ENCODE measurements at places on chromosomes 12 and 14. TPM values are rescaled to one million over a fixed set of nuclear protein-coding genes. Genes with fewer than 3 reads are reported as not detected.

Gene KITLG
- 8.1 TPM for polyA plus RNA-seq

Gene SOX5
- polyA plus RNA-seq: 1.3 TPM

Gene PTPRR
- polyA plus RNA-seq: 5.2 TPM

DNA sequence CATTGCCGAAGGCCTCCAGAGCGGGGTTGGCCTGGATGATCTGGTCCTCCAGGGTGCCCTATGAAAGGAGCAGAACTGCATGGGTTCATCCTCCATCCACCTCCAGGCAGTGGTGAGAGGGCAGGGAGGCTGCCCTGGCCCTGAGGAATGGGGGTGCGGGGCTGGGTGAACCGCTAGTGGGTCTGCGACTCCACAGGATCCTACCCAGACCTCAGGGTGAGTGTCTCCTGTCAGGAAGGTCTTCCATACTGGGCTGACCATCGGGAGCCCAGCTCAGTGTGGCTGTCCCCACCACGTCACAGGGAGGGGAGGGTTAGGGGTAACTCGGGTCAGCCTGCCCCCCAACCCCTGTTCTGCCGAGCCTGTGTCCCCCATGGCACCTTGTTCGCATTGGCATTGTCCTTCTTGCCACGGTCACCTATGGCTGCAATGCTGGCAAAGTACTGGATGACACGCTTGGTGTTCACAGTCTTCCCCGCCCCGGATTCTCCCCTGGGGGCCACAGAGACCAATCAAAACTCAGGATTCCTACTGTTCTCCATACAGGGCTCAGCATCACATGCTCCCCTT lies 3.7 kb downstream of the MYH6 start:
- no peaks in the 10 kb centered on the region for H3K36me3 ChIP-seq
- no peak overlapping the region for H3K27ac ChIP-seq
- no peaks in the 10 kb centered on the region for H3K4me1 ChIP-seq
- no peak for DNase-seq
- H3K4me3 ChIP-seq: no peak overlapping the region
- H3K27me3 ChIP-seq: no peaks in the 10 kb centered on the region

DNA sequence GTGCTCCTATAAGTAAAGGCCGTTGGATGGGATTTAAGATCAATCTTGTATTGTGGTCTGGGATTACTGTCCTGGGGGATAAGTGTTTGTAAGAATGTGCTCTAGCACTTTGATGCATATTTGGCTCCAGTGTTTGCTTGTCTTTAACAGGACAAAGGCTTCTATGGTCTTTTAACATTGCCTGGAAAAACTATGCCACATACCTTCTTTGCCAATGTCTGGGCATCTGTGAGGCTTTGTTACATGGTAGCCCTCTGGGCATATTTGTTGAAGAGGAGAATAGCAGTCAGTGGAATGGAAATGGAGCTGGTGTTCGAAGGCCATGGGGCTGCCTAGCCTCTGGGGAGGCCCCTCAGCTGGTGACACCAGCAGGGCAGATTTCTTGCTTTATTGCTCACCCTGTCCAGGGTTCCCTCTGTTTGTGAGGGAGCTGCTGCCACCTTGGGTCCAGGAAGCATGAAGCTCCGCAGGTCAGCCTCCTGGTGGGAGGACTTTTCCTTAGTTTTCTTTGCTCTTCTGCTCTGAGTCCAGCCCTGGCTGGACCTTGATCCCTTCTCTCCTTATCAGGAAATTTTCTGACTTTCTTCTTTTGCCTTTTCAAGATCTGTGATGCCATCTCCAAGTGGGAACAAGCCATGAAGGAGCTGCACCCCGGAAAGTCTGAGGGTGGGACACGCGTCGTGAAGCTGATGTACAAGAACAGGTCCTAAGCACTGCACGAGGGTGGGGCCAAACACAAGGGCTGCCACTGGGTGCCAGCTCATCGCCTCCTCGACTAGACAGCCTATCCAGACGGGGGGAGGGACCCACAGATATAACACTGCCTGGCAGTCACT lies 19.5 kb downstream of the PIGH start:
- no peak overlapping the region for H3K4me3 ChIP-seq
- no peaks in the 10 kb centered on the region for H3K4me1 ChIP-seq
- DNase-seq: peak; percentile 88
- H3K36me3 ChIP-seq: no peaks in the 10 kb centered on the region
- H3K27me3 ChIP-seq: no peaks in the 10 kb centered on the region

Measured in small intestine (tissue), 16 donors.